Right lobe of liver (tissue), 6 donors: ENCODE measurements at places on chromosomes 2 and 18. TPM values are rescaled to one million over a fixed set of nuclear protein-coding genes. Genes with fewer than 3 reads are reported as not detected.

DNA sequence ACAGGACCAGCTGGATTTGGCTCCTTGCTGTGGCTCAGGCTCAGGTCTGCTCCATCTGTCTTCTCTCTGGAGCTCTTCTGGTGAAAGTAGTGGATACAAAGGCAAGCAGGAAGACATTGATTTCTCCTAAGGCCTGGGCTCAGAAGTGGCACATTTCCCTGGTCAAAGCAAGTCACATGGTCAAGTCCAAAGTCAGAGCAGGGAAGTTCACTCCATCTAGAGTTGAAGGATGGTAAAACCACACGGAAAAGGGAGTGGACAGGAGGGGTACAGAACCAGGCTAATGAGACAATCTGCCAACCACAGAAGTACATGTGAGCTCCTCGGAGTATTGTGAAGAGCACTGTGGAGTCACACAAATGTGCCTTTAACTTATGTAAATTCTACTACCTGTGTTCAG is 66.1 kb downstream of the MARCO start:
- H3K27me3 ChIP-seq: no peaks in the 10 kb centered on the region
- H3K4me3 ChIP-seq: no peak overlapping the region
- no peak for DNase-seq

GRCh38 chr2:124647245-124647644 is 622.2 kb downstream of the CNTNAP5 start:
- H3K4me1 ChIP-seq: no peaks in the 10 kb centered on the region
- H3K27me3 ChIP-seq: no peaks in the 10 kb centered on the region
- no peak overlapping the region for H3K4me3 ChIP-seq
- no peaks in the 10 kb centered on the region for H3K36me3 ChIP-seq
- no peak for DNase-seq
- no peak overlapping the region for H3K27ac ChIP-seq

- no peak overlapping the region for H3K27ac ChIP-seq
- no peaks in the 10 kb centered on the region for H3K4me1 ChIP-seq
- no peaks in the 10 kb centered on the region for H3K36me3 ChIP-seq
- H3K27me3 ChIP-seq: no peaks in the 10 kb centered on the region
Measured at GRCh38 chr2:38829971-38830370, 45.8 kb downstream of the DHX57 start.

DNA sequence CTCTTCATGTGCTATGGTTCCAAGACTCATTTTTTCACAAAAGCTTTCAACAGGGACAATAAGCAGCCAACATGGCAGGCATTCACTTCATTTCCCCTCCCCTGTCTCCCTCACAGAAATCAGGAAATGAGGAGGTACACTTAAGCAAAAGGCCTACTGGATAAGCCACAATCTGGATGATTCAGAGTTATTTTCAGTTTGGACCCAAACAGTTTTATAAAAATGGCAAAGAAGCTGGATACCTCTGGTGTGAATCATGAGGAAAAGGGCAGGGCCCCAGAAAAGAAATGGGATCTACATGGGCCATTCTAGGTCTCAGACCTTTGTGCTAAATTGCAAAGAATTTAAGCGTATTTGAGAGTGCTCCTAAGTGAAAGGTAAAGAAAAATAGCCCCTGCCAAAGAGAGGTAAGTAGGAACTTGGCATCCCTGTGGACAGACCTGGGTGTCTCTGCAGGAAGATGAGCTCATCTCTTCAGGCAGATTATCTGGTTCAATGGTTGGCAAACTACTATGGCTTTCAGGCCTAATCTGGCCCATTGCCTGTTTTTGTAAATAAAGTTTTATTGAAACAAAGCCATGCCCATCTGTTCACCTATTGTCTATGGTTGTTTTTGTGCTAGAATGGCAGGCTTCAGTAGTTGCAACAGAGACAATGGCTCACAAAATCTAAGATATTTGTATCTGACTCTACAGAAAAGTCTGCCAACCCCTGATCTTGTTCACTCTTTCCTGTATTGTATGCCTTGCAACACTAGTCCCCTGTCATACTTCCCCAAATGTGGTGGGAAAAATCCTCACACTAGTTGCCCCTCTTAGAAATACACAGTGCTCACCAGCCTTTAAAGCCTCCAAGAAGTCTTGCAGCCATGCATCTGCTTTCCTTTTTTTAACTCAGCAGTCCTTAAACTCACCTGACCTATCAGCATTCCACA is 315.0 kb downstream of the ALK start:
- no peak overlapping the region for H3K27ac ChIP-seq
- DNase-seq: no peak
- H3K4me1 ChIP-seq: no peaks in the 10 kb centered on the region
- no peak overlapping the region for H3K4me3 ChIP-seq
- no peaks in the 10 kb centered on the region for H3K27me3 ChIP-seq

- no peaks in the 10 kb centered on the region for H3K4me1 ChIP-seq
- H3K36me3 ChIP-seq: no peaks in the 10 kb centered on the region
- DNase-seq: no peak
Measured at GRCh38 chr2:98504381-98505109, 59.9 kb downstream of the INPP4A start.

GRCh38 chr2:153536115-153536514 is 57.6 kb upstream of the RPRM start:
- no peaks in the 10 kb centered on the region for H3K4me1 ChIP-seq
- no peak overlapping the region for H3K27ac ChIP-seq
- no peak for DNase-seq
- H3K27me3 ChIP-seq: no peaks in the 10 kb centered on the region
- no peaks in the 10 kb centered on the region for H3K36me3 ChIP-seq

GRCh38 chr2:110771547-110772382 is 39.4 kb downstream of the ACOXL start:
- no peaks in the 10 kb centered on the region for H3K36me3 ChIP-seq
- no peaks in the 10 kb centered on the region for H3K4me1 ChIP-seq
- H3K4me3 ChIP-seq: no peak overlapping the region

The KLHL30 gene
- 0.07 TPM for total RNA-seq

The CNTNAP5 gene
- not detected for total RNA-seq

The SAG gene
- not detected for total RNA-seq

The TLX2 gene
- total RNA-seq: not detected
